IMR-90 (cell line): ENCODE measurements at places on chromosomes 11 and 22. TPM values are rescaled to one million over a fixed set of nuclear protein-coding genes. Genes with fewer than 3 reads are reported as not detected.

OR4C16 gene
- total RNA-seq = not detected in 2 replicates

RIMBP3C gene
- 0.28 and 0.36 TPM in 2 replicates for total RNA-seq

C11orf52 gene
- total RNA-seq = 0.28 and 0.90 TPM in 2 replicates

ZNF280B gene
- 1.4 and 1.9 TPM in 2 replicates for total RNA-seq

CDK2AP2 gene
- 8.1 and 9.2 TPM in 2 replicates for total RNA-seq

SAA4 gene
- total RNA-seq = not detected in 2 replicates

MGAT3 gene
- total RNA-seq = 0.28 and 0.36 TPM in 2 replicates

KCNJ5 gene
- 0.18 TPM in 1 of 2 replicates, not detected in the other for total RNA-seq

NDUFC2 gene
- total RNA-seq = 143 and 146 TPM in 2 replicates

PPP6R3 gene
- total RNA-seq = 123 and 148 TPM in 2 replicates

FOLR3 gene
- total RNA-seq = 0.36 TPM in 1 of 2 replicates, not detected in the other

NEFH gene
- total RNA-seq = 1.3 and 1.7 TPM in 2 replicates

ST14 gene
- total RNA-seq = not detected in 2 replicates

ACTN3 gene
- under 0.01 TPM in 2 replicates for total RNA-seq

DNA sequence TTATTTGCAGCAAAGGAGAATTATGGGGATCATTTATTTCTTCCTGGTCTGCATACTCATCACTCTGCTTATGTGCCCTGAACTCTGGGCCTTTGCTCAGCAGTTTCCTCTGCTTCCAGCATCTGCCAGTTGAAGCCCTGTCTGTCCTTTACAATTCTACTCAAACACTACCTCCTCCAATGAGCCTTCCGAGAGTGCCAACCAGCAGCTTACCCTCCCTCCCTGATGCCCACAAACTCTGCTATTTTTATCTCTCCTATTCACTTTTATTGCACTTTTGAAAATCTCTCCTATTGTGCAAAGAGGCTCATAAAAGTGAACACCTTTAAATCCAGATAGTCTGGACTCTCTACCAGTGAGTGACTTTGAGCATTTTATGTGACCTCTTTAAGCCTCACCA, 3.6 kb upstream of the ME3 start:
- no peak for DNase-seq

GRCh38 chr11:36187622-36188021, 101.6 kb downstream of the COMMD9 start:
- DNase-seq = no peak

GRCh38 chr11:131408025-131408640, 37.7 kb downstream of the NTM start:
- peak; percentile 28 for DNase-seq

- peak; percentile 77 for DNase-seq
Observed at GRCh38 chr11:5380740-5381342, 2.8 kb upstream of the OR51M1 start.

GRCh38 chr11:27124514-27125264, 84.1 kb downstream of the BBOX1 start:
- peak; percentile 42 for DNase-seq

DNA sequence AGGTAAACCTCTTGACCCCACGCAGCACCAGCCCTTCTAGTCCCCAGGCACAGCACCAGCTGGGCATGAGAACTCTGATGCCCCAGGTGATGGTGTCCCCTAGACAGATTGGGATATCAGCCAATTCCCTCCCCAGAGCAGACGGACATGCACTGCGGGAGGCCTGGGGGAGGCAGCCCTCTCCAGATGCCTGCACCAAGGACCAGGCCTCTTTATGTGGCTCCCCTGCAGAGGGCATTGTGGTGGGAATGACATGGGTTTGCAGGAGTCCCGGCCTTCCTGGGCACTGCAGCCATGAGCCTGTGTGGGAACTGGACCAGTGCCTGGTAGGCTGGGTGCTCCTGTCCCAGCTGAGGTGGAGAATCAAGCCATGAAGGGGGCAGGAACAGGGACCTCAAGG, 25.9 kb downstream of the PPM1F start:
- DNase-seq = no peak

DNA sequence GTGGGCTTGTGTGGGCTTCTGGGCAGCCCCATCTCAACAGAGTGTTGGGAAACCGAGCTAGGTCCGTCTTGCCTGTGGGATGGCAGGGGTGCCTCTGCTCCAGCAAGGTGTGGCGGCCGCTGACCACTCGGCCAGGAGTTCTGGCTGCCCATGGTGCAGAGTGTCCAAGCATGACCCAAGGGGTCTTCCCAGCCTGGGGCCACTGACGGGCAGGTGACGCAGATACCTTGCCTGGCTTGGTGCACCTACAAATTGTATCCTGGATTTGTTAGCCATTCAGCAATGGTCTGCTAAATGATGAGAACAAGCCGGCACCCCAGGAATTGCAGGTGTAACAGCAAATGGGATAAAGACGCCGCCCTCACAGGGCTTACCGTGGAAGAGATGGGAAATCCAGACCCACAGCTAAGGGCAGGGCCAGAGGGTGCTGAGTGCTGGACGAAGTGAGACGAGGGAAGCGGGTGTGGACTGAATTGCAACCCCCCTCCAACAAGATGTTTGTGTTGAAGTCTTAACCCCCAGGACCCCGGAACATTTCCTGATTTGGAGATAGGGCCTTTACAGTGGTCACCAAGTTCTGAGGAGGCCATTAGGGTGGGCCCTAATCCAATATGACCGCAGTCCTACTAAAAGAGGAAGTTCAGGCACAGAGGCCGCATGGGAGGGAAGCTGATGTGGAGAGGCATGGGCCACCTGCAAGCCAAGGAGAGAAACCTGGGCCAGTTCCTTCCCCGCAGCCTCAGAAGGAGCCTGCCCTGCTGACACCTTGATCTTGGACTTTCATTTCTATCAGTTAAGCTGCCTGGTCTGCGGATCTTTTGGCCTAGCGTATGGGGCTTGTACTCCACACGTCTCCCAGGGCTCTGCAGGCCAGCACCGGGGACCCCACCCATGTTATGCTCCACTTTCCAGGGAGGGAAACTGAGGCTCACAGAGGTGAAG, 45.2 kb upstream of the LINC01488 start:
- DNase-seq = no peak

DNA sequence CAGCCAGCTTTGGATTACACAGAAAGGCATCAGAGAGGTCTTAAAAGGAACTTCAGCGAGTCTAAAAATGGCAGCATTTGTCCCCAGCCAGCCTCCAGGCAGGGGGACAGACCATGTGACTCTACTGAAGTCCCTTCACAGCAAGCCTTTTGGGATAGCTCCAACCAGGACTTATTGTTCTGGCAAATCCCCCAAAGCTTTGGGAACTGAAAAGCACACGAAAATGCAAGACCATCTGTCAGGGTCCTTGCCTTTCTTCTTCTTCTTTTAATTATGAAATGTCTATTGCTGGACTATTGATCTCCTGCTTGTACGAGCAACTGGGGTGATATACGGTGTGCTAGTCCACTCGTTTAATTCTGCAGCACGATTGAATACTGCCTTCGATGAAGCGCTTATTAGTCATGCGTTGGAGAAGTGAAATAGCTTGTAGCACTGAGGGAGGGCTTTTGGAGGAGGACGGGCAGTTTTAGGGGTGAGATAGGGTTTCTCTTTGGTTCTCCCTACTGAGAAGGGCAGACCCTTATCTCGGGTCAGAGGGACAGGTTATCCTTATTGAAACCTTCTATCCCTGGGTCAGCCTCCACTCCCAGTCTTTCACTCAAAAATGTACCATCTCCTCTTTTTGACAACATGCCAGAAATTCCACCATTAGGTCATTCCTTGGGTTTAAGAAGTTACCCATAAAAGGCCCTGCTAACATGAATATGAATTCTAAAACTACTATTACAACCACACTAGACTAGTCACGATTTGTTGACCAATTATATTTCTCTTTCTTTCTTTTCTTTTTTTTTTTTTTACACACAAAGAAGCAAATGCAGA, 416.4 kb downstream of the MIAT start:
- no peak for DNase-seq

DNA sequence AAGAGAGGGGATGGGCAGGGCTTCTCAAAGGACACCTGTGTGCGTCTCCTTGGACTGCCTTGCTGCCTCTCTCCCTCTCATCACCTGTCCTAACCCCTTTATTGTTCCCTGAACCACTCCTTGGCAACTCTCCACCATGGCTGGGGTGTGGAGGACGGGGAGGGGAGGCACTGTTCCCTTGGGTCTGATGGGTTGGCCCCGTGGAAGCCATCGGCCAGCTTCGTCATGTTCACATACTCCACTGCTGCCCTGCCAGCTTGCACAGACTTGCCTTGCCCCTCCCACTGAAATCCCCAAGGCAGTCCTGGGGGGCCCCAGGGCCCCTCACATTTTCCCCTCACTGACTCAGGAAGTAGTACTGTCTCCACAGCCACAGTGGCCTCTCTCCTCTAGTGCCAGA, 36.1 kb upstream of the LRRC32 start:
- DNase-seq = no peak

DNA sequence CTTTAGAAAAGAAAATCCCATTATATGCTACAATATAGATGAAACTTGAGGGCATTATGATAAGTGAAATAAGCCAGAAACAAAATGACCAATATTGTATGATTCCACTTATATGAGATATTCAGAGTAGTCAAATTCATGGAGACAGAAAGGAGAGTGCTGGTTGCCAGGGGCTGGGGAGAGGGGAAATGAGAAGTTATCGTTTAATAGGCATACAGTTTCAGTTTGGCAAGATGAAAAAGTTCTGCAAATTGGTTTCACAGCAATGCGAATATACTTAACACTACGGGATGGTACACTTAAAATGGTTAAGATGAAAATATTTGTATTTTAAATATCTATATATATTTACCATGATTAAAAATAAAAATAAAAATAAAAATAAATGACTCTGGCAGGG, 31.1 kb upstream of the RDX start:
- no peak for DNase-seq

- DNase-seq = no peak
Observed at GRCh38 chr11:130402570-130402969, 25.8 kb downstream of the ADAMTS8 start.

DNA sequence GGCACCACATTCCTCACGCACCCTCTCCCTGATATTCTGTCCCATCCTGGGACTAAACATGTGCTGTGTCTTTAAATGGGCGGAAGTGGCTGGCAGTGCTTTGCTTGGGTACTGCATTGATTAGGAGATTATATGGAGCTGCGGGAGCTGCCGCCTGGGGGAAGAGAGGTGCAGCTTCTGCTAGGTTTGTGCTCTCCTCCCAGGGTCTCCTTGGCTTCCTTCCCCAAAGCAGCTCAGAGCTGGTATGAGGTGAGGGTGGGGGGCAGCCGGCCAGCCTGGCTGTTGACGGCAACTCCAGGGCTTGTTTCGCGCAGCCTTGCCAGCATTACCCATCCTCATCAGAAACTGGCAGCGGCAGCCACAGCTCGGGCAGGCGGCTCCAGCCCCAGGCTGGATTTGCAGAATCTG, 95.4 kb downstream of the GRAMD1B start:
- no peak for DNase-seq

DNA sequence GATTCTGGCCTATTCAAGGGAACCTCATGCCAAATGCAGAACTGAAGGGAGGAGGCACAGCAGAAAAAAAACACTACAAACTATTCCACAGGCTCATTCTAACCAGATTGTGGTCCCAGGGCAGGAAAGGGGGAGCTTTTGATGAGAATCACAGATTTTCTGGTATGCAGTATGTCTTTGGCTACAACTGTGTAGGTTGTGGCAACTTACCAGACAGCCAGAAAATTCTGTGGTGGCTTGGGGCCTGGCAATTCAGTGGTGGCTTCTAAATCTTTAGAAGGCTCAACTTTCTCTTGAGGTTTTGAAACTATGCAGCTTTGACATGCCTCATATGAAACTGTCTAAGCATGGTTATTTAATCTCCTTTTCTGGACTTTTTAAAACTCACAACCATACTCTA, 850.8 kb upstream of the CCDC90B start:
- no peak for DNase-seq

DNA sequence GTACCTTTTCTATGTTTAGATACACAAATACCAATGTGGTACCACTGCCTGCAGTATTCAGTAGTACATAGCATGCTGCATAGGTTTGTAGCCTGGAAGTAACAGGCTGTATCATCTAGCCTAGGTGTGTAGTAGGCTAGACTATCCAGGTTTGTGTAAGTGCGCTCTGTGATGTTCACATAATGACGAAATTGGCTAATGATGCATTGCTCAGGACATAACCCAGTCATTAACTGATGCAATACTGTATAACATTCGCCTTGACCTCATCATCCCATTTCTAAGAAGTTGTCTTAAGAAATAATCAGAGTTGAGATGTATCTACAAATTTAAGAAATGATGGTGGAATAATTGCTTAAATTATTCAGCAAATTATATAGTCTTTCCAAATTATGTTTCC, 116.0 kb upstream of the TIMP3 start:
- peak; percentile 20 for DNase-seq

- DNase-seq = peak; percentile 81
Observed at GRCh38 chr11:86919557-86920210, 35.5 kb downstream of the FZD4 start.

DNA sequence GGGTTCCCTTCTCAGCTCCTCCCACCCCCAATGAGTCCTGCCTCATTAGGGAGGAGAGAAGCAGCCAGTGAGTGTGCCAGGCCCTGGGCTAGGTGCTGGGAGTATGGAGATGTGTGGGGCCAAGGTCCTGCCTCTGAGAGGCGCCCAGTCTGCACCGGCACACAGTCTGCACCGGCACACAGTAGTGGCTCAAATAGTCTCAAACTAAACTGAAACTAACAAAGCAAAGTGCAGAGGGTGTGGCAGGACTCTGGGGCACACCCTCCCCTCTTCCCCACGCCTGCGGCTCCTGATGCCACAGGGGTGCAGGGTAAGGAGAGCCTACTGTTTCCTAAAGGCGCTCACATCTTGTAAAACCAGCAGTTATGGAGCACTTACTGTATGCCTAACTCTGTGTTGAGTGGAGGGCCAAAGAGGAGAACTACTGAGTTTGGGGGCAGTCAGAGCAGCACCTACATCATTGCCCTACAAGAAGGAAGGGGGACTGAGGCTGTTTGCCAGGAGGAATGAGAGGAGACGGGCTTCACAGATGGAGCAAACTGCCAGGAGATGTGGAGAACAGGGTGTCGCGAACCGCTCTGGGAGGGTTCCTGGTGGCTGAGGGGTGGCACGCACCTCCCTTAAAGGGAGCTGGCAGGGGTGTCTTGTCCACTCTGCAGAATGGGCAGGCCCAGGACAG, 939 bp upstream of the SH3BP1 start:
- no peak for DNase-seq

- peak; percentile 32 for DNase-seq
Observed at GRCh38 chr11:117145393-117145761, 1.3 kb downstream of the PAFAH1B2 start.

- DNase-seq = no peak
Observed at GRCh38 chr11:27509908-27510307, 3.3 kb upstream of the LIN7C start.

- DNase-seq = peak; percentile 8
Observed at GRCh38 chr11:114563077-114563476, 3.4 kb upstream of the NXPE1 start.

- no peak for DNase-seq
Observed at GRCh38 chr11:30322191-30322590, 713 bp upstream of the ARL14EP start.

DNA sequence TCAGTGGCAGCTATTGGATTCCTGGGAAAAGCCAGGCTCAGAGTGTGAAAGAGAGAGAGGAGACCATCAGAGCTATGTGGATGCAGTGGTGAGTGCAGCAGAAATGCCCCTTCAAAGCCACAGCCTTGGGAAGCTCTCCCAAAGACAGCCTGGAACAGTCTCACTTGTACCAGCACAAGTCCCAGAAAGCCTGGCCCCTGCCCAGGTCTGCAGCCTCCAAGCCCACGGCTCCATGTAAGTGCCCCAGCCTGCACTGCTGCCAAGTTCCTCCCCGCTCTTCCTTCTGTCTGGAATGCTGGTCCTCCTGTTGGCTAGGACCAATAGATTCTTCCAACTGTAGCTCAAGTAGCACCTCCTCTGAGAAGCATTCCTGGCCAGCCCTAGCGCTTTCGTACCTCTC, 539.7 kb downstream of the MIAT start:
- no peak for DNase-seq
